Immature natural killer cell (primary cell): ENCODE measurements at places on chromosomes 7 and 10.

DNA sequence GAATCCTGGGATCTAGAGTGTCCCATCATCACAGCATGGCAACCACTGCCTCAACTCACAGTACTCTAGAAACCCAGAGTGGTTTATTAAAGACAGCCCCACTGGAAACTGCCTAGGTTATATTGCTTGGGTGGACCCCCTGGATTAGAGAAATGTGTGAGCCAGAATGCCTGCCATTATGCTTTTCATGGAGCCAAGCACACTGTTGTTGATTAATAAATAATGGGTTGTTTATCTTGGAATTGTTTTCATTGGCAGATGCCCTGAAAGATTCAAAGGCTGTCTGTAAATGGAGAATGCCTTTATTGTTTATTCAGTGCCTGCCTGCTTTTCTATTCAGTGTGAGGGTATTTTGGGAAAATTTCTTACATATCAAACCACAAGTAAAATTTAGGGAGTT is 52.1 kb downstream of the GNAI1 start:
- H3K4me1 ChIP-seq = no peaks in the 10 kb centered on the region
- no peak for DNase-seq
- H3K4me3 ChIP-seq = no peak overlapping the region
- no peaks in the 10 kb centered on the region for H3K36me3 ChIP-seq
- H3K27me3 ChIP-seq = no peaks in the 10 kb centered on the region
- H3K27ac ChIP-seq = no peak overlapping the region

- no peaks in the 10 kb centered on the region for H3K27me3 ChIP-seq
- no peak overlapping the region for H3K4me3 ChIP-seq
- H3K4me1 ChIP-seq = peaks cover 15% of the 10 kb centered on the region
- H3K27ac ChIP-seq = no peak overlapping the region
- no peak for DNase-seq
Observed at GRCh38 chr7:2611401-2611800, 20.4 kb upstream of the TTYH3 start.

- no peak overlapping the region for H3K27ac ChIP-seq
- no peaks in the 10 kb centered on the region for H3K36me3 ChIP-seq
- H3K4me3 ChIP-seq = no peak overlapping the region
- no peak for DNase-seq
- H3K27me3 ChIP-seq = peaks cover 27% of the 10 kb centered on the region
Observed at GRCh38 chr7:157584420-157584819, 247.6 kb downstream of the DNAJB6 start.

DNA sequence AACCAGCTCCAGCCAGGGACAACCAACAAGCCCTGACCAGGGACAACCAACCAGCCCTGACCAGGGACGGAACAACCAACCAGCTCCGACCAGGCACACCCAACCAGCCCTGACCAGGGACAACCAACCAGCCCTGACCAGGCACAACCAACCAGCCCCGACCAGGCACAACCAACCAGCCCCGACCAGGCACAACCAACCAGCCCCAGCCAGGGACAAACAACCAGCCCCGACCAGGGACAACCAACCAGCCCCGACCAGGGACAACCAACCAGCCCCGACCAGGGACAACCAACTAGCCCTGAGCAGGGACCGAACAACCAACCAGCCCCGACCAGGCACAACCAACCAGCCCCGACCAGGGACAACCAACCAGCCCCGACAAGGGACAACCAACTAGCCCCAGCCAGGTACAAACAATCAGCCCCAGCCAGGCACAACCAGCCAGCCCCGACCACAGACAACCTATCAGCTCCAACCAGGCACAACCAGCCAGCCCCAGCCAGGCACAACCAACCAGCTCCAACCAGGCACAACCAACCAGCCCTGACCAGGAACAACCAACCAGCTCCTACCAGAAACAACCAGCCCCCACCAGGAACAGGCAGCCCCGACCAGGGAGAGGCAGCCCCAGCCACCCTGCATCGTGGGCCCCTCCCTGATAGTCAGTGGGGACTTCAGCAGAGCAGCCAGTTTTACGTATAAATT is 56.4 kb downstream of the PROSER2 start:
- peaks cover 3% of the 10 kb centered on the region for H3K27me3 ChIP-seq
- H3K4me3 ChIP-seq = no peak overlapping the region
- DNase-seq = no peak
- H3K36me3 ChIP-seq = no peaks in the 10 kb centered on the region
- no peak overlapping the region for H3K27ac ChIP-seq
- peaks cover 11% of the 10 kb centered on the region for H3K4me1 ChIP-seq

GRCh38 chr10:117488004-117488403 is 54.5 kb upstream of the EMX2 start:
- H3K4me1 ChIP-seq = no peaks in the 10 kb centered on the region
- peaks cover 3% of the 10 kb centered on the region for H3K27me3 ChIP-seq
- H3K4me3 ChIP-seq = no peak overlapping the region
- no peak overlapping the region for H3K27ac ChIP-seq
- no peak for DNase-seq
- H3K36me3 ChIP-seq = no peaks in the 10 kb centered on the region

- H3K36me3 ChIP-seq = no peaks in the 10 kb centered on the region
- H3K27ac ChIP-seq = no peak overlapping the region
- no peak for DNase-seq
- peaks cover 33% of the 10 kb centered on the region for H3K27me3 ChIP-seq
Observed at GRCh38 chr10:99537086-99537988, 4.6 kb downstream of the NKX2-3 start.

DNA sequence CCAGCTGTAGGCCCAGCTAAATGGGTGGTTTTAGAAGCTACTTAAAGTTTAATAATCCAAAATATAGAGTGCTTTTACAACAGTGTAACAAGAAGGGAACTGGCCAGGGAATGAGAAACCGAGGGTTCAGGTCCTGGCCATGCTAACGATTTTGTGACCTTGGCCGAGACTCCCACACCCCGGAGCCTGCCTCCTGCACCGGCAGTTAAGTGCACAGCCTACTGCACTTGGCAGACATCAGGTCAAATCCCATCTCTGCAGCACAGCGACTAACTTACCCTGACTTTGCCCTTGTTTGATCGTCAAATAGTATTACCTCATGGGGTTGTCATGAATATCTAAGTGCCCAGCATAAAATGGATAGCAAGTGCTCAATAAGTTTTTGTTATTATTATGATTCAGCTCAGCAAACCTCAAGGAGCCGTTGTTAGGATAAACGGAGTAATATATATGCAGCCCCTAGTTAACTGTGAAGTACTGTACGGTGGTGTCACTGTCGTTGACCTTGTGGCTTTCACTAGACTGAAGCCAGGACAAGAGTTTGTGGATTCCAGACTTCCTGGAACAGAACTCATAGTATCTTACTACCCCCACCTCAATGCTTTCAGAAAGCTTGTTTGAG is 35.5 kb downstream of the LYZL1 start:
- no peak overlapping the region for H3K27ac ChIP-seq
- DNase-seq = no peak
- peaks cover 7% of the 10 kb centered on the region for H3K27me3 ChIP-seq
- H3K36me3 ChIP-seq = no peaks in the 10 kb centered on the region
- H3K4me3 ChIP-seq = no peak overlapping the region

DNA sequence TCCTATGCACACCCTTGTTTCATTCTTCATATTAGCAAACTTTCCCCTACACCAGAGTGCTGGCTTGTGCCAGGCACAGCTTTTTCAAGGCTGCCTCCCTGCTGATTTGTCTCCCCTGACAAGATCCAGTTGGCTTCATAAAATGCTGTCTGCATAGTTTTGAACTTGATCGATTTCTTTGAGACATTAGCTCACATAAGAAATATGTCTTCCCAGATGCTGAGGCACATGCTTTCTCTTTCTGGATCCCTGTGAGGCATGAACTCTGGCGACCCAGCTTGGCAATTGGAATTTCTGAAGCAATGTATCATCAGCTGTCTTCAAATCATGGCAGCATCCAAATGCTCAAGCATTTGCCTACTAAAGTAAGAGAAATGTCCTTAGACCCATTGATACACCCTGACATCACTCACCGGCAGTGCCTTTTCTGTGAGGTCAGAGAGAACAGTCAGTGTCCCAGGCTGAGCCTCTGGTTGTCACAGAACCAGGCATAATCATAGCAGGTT is 616.4 kb upstream of the GHITM start:
- no peak overlapping the region for H3K27ac ChIP-seq
- H3K36me3 ChIP-seq = no peaks in the 10 kb centered on the region
- no peak for DNase-seq
- no peak overlapping the region for H3K4me3 ChIP-seq

- DNase-seq = no peak
- H3K36me3 ChIP-seq = no peaks in the 10 kb centered on the region
- no peaks in the 10 kb centered on the region for H3K4me1 ChIP-seq
Observed at GRCh38 chr7:115965796-115966475, 64.6 kb downstream of the TFEC start.

GRCh38 chr7:9978106-9979064 is 995.3 kb upstream of the PHF14 start:
- no peaks in the 10 kb centered on the region for H3K36me3 ChIP-seq
- H3K4me3 ChIP-seq = no peak overlapping the region

GRCh38 chr7:26599982-26600381 is 264.4 kb downstream of the SKAP2 start:
- no peaks in the 10 kb centered on the region for H3K27me3 ChIP-seq
- H3K36me3 ChIP-seq = peaks cover 9% of the 10 kb centered on the region
- no peak overlapping the region for H3K4me3 ChIP-seq
- no peaks in the 10 kb centered on the region for H3K4me1 ChIP-seq
- no peak overlapping the region for H3K27ac ChIP-seq

DNA sequence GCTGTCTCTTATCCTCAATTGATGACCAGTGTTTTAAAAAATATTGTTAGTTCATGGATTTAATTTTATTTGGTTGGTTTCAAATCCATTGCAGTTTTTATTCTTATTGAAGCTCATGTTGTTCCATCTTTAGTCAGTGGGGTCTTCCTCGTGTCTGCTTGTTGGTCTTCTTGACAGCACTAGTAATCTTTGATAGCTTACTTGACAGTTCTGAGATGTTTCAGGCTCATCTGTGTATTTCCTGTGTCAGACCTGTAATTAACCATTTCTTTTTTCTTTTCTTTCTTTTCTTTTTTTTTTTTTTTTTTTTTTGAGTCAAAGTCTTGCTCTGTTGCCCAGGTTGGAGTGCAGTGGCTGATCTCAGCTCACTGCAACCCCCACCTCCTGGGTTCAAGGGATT is 28.2 kb downstream of the SLK start:
- no peak for DNase-seq
- H3K4me3 ChIP-seq = no peak overlapping the region
- H3K27me3 ChIP-seq = no peaks in the 10 kb centered on the region
- H3K27ac ChIP-seq = peak overlapping the region; percentile 65
- peaks cover 44% of the 10 kb centered on the region for H3K4me1 ChIP-seq

DNA sequence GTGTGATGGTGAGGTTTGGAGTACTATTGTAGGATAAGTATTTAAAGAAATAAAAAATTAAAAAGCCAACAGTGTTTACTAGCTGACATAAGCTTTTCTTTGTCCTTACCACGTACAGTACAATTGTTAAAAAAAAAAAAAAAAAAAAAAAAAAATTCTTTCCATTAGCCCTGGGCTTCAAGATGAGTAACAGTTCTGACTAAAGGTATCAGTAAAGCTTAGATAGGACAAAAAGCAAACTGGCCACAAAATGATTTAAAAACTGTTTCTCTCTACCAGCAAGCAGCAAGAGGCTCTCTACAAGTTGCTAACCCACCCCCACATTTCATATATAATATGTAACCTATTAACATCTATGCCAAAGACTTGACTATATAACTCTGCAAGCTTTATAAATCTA is 17.5 kb downstream of the HYCC1 start:
- no peak for DNase-seq
- H3K27ac ChIP-seq = no peak overlapping the region
- H3K27me3 ChIP-seq = no peaks in the 10 kb centered on the region
- H3K4me1 ChIP-seq = peaks cover 17% of the 10 kb centered on the region
- H3K36me3 ChIP-seq = no peaks in the 10 kb centered on the region

GRCh38 chr10:31393844-31394243 is 74.8 kb downstream of the ZEB1 start:
- H3K4me3 ChIP-seq = no peak overlapping the region
- DNase-seq = no peak
- peaks cover 6% of the 10 kb centered on the region for H3K4me1 ChIP-seq
- H3K36me3 ChIP-seq = no peaks in the 10 kb centered on the region

- no peak overlapping the region for H3K27ac ChIP-seq
- DNase-seq = no peak
Observed at GRCh38 chr7:158245724-158246041, 341.9 kb downstream of the PTPRN2 start.

DNA sequence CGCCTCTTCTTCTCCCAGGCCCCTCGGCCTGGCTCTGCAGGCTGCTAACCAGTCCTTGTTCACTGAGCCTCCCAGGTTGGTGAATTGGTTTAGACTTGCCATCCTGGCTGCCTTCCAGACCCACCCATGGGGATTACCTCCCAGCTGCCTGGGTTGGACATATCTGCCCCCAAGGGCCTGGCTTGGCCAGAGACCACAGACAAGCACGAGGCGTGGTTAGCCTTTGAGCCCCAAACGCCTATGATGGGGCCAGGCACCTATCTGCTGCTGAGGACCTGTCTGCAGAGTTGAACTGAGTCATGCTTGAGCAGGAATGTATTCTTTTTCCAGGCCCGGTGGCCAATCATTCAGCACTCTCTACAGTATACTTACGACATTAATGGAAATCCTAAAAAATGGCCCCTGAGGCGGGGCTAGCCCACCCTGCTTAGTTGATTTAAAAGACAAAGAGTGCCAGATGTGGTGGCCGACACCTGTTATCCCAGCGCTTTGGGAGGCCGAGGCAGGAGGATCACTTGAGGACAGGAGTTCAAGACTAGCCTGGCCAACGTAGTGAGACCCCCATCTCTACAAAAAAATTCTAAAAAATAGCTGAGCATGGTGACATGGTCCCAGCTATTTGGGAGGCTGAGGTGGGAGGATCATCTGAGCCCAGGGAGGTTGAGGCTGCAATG is 361.5 kb downstream of the FRMD4A start:
- H3K27ac ChIP-seq = no peak overlapping the region
- no peak for DNase-seq
- no peaks in the 10 kb centered on the region for H3K36me3 ChIP-seq
- H3K4me1 ChIP-seq = no peaks in the 10 kb centered on the region
- no peak overlapping the region for H3K4me3 ChIP-seq
